ENCODE measurements at places on chromosomes 6 and 20. TPM values are rescaled to one million over a fixed set of nuclear protein-coding genes. Genes with fewer than 3 reads are reported as not detected.
A peak's percentile ranks its signal among the peaks of the same experiment; 100 is the strongest.

SLC26A8 gene
- total RNA-seq = not detected

GLP1R gene
- not detected for total RNA-seq

DNA sequence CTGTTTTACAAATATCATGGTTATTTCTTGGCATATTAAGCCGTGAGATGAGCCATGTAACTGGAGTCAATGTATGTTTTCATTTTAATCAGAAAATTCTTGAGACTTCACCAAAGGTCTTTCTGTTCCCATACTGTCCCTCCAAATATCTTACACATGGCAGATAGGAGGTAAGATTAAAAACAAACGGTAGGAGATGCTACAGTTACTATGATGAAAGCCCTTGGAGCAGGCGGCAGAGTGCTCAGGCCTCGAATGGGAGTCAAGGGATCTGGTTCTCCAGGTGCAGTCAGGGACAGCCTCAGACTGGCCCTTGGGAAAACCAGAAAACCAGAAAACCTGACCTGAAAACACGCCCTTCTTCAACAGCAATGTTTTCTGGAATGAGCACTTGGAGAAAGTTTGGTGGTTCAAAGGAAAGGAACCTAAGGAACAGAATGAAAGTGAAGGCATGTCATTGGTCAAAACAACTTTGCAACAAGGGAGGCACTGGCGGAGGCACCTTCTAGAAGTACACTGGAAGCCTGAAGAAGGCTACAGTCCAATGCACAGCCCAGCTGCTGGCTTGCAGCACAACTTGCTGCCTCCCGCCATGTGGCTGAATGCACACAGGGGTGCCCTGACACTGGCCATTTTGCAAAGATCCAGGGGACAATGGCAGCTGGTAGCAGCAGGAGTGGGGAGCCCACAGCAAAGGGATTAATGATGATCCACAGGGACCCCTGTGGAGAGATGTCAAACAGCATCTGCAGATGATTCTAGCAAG lies 17.4 kb upstream of the FOXO3 start:
- H3K27me3 ChIP-seq = no peaks in the 10 kb centered on the region
- DNase-seq = no peak
- H3K36me3 ChIP-seq = no peaks in the 10 kb centered on the region
- H3K27ac ChIP-seq = no peak overlapping the region

- no peaks in the 10 kb centered on the region for H3K36me3 ChIP-seq
- H3K27me3 ChIP-seq = peaks cover 60% of the 10 kb centered on the region
- peaks cover 24% of the 10 kb centered on the region for H3K4me1 ChIP-seq
- H3K27ac ChIP-seq = no peak overlapping the region
- DNase-seq = peak; percentile 77
These were observed 179.7 kb upstream of the MYLIP start for GRCh38 chr6:15948930-15949900.

GRCh38 chr6:75460681-75461080 lies 32.9 kb downstream of the FILIP1 start:
- no peak for DNase-seq
- no peaks in the 10 kb centered on the region for H3K27me3 ChIP-seq
- H3K4me3 ChIP-seq = no peak overlapping the region
- no peak overlapping the region for H3K27ac ChIP-seq
- H3K36me3 ChIP-seq = no peaks in the 10 kb centered on the region

- no peak overlapping the region for H3K27ac ChIP-seq
- no peak for DNase-seq
- no peaks in the 10 kb centered on the region for H3K4me1 ChIP-seq
- peaks cover 6% of the 10 kb centered on the region for H3K27me3 ChIP-seq
These were observed 68.3 kb downstream of the ADTRP start for GRCh38 chr6:11710311-11710761.

Data from HepG2 (cell line).